ENCODE measurements at places on chromosomes 11 and 22.

DNA sequence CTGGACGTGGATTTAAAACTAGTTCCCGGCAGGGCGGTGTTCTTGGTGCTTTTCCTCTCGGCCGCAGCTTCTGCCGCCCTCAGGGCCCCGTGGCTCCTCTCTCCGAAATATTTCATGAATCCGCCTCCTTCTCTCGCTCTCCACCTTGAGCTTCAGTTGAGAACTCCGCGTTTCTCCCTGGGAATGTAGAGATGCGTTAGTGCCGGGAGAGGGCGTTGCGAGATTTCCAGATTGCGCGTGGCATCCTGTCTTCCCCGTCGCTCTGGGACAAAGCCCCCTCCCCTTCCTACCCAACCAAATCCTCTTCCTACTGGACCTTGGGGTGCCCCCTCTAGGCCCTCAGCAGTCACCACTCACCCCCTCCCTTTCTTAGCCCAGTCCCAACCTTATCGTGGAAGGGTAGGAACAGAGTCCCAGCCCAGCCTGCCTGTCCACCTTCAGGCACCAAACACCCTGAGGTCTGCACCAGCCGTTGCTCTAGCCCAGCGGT, 15.5 kb upstream of the RAC2 start:
- peak; percentile 52 for DNase-seq

DNA sequence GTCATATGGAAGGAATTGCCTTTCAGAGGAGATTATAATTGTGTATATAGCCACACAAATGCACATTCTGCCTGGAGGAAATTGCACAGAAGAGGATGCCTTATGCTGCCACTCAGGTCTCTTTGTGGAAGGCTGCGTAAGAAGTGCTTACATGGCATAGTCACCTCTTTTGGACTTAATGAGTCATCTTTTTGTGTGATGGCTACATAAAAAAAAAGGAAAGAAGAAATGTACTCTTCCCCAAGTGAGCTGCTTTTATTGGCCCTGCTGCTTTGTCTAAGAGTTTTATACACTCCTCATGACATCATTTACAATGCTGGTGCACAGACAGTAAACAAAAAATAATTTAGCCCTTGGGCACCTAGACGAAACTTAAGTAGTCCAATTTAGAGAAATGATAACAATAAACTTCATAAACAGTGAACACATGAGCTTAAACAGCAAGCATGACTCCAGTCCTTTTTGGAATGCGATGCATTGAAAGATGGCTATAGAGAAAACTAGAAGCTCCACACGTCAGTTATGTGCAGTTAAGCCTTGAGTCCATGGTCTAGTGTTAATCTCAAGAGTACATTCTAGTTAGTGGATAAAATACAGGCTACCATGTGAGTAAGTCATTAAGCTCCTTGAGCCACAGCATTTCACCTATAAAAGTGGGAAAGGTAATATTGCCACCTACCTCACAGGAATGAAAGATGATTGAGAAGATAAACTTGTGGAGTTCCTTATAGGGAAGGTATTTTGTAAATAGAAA, 12.0 kb downstream of the CSTPP1 start:
- peak; percentile 86 for DNase-seq

DNA sequence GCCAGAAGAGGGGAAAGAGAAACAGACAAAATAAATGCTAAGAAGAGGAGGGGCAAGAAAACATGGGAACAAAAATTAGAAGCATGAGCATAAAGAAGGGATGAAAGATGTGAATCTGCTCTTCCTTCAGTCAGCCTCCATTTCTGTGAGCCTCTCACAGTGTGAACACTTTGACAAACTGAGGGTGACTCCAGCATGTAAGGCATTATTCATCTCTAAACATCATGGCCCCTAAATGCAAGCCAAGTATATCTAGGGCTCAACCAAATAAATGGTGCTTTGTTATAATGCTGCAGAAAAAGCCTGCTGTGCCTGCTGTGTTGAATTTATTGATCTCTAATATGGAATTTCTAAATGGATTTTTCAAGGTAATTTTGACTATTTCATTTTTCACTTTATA, 281.3 kb downstream of the TTC28 start:
- DNase-seq = no peak

DNA sequence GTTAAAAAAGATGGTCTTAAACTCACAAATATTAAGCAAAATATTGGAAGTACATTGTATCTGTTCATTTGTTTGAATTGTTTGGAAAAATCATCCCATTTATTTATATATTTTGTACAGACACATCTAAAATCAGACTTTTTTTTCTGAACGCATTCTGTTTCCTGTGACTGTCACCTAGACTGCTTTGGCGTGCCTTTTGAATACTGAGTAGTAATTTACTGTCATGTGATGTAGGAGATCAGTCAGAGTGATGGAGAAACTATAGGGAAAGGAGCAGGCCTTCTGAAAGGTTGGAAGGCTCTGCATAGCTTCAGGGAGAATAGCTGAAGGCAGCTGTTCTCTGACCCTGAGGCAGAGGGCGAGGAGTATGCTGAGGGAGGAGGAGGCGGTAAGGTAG, 452.0 kb upstream of the ARHGAP42 start:
- DNase-seq = no peak

DNA sequence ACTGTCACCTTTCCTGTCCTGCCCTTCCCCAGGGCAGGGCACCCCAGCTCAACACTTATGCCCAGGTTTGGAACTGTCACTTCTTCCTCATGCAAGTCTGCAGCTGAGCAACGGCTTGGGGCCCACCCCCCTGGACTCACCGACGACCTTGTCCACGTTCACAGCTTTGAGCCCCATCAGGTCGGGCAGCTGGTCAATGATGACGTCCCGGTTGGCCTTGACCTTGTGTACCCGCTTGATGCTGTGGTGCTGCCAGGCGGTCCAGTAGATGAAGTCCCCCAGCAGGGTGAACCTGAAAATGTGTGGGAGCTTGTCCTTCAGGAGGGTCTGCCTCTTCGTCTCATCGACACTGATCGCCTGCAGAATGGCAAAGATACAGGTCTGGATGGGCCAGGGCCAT, 135.0 kb downstream of the CRYBB2 start:
- no peak for DNase-seq

GRCh38 chr11:118672846-118673245, 6.6 kb downstream of the TREH start:
- DNase-seq = no peak

DNA sequence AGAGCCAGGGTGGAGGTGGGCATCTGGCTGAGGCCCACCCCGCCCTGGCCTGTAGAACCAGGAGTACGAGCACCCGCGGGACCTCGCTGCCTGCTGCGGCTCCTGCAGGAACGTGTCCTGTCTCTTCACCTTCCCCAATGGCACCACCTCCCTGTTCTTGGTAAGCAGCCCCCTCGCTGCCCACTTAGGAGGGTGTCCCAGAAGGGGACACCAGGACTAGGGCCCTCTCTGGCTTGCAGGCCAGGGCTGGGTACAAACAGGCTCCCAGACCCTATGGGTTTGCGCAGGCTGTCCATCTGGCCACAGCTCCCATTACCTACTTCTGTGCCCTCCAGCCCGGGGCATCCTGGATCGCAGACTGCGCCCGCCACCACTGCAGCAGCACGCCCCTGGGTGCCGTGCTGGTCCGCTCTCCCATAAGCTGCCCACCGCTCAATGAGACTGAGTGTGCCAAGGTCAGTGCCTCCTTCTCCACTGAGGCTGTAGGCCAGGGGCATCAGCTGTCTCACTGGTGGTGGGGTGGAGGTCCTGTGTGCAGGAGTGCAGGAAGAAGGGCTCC, 77.5 kb upstream of the MYOD1 start:
- no peak for DNase-seq

DNA sequence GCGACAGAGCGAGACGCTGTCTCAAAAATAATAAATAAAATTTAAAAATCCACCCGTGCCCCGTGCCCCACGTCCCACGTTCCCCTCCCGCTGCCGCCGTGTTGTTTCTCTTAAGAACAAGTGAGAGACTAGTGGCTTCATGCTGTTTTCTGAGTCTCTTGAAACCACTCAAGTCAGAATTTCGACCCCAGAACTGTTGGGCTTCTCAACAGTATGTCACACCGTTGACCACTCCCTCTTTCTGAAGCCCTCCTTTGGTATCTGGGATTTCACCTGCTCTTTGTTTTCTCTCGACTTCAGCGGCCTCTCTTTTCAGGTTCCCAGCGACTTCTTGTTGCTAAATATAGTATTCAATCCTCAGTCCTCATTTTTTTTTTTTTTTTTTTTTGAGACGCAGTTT, 974 bp downstream of the PPIL2 start:
- DNase-seq = no peak

DNA sequence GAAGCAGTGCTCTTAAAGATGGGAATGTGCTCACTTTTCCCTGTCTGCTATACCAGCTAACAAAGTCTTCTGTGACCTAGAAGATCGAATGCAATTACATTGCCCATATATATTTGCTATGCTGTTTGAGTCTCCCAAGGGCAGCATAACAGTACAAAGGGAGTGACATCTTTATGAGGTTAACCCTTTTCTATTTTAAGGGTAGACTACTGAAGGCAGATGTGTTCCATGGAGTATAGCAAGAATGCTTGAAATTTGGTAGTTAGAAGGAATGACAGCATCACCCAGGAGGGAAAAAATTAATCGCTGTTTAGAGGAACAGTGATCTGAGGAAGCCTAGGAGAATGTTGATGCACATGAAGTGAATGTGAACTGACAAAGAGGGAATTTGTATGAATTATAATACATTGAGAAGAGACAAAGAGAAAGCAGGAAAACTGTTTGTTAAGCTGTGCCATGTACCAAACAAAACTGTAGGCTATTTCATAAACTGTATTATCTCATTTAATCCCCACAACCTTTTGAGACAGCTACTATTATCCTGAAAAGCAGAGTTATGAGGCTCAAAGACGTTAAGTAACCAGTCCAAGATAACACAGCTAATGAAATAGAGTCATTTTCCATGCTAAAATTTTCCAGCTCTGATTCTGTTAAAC, 13.0 kb downstream of the MAML2 start:
- DNase-seq = peak; percentile 44

- no peak for DNase-seq
These were observed 90.3 kb upstream of the RTL6 start for GRCh38 chr22:44588348-44588747.

- no peak for DNase-seq
These were observed 85.9 kb upstream of the GRK3 start for GRCh38 chr22:25478528-25478927.

GRCh38 chr22:21448627-21449416, 18.4 kb upstream of the TMEM191C start:
- no peak for DNase-seq

DNA sequence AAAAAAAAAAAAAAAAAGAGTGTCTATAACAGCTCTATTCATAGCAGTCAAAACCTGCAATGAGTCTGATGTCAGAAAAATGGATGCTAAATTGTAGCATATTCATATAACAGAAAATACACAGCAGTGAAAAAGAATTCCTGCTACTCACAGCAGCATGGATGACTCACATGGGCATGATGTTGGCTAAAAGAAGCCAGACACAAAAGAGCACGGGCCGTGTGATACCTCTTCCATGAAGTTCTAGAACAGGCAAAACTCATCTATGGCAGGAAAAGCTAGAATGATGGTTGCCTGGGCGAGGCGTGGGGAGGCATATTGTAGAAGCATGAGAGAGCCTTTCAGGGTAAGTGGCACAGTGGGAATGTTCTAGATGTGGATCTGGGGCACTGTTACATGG, 18.9 kb downstream of the PLAAT3 start:
- no peak for DNase-seq

DNA sequence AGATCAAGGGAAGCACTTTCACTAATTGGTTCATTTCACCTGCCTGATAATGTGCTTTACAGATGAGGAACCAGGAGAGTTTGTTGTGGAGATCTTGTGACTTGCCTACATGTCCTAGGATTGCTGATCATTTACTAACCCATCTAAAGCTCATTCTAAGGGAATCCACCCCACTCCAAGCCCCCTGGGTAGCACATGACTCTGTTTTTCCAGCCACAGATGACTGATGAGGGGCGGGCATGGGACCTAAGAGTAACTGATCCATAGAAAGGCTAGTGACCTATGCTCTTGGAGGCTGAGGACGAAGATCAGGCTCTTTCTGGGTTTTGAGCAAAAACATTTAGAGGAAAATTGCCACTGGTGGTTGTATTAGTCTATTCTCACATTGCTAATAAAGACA, 378.1 kb downstream of the CADM1 start:
- DNase-seq = no peak

GRCh38 chr22:38802671-38803121, 8.8 kb upstream of the DNAL4 start:
- peak; percentile 86 for DNase-seq

- no peak for DNase-seq
These were observed 724.8 kb upstream of the LUZP2 start for GRCh38 chr11:23772081-23772480.

DNA sequence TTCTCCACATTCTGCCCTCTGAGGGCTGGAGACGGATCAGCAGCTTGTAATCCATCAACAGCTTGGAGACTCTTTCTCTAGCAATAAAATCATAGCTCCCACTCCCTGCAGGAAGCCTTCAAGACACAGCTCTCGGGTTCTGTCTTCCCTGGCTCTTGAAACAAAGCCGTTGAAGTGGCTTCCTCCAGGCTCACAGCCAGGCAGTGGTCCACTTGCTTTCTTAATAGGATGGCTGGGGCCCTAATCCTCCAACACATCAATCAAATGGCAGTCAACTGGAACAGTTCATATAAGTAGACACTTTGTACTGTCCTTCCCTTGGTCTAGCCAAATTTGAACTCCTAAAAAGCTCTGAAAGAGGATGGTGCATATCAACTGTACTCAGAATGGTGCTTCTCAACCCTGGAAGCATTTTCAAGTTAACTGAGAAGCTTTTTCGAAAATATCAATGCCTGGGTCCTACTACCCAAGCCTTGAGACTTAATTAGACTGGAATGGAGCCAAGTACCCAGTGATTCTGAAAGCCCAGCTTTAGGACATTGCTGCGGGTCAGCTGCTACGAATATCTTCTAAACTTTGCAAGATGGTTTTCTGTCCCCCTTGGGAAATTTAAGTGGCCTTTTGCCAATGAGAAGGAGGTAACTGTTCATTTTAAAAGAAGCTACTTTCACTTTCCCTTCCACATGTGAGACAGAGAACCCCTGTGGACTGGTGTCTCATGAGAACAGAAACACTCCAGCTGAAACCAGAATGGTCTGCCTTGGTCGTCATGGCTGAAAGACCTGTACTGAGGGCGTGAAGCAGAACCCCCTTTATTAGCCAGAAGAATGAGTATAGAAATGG, 74.7 kb downstream of the SC5D start:
- DNase-seq = peak; percentile 56

GRCh38 chr22:24542641-24543040, 12.3 kb downstream of the GUCD1 start:
- no peak for DNase-seq

- no peak for DNase-seq
These were observed 6.2 kb downstream of the MYO18B start for GRCh38 chr22:25748140-25748539.

- peak; percentile 47 for DNase-seq
These were observed 94.2 kb upstream of the FAT3 start for GRCh38 chr11:92130421-92130831.

GRCh38 chr11:102459393-102459792, 6.8 kb upstream of the TMEM123 start:
- no peak for DNase-seq

DNA sequence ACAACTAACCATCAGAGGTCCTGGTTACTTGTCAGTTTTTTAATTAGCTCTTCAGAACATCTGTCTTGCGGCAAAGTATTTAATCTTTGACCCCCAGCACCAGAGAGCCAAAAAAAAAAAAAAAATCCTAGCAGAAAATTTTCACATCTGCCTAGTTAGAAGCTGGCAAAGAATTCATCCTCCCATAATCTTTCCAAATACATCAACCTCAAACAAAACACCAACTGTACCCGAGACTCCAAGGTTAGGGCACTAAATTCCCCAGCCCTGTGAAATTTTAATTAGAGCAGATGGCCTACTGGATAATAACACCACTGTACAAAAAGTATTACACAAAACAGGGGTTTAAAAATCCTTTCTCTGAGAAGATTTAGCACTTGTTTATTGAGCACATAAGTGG, 55.7 kb downstream of the RAB38 start:
- DNase-seq = no peak

All from astrocyte of the spinal cord (primary cell).